ENCODE measurements at places on chromosomes 4 and X.

GRCh38 chr4:144463896-144464295 is 182.1 kb upstream of the HHIP start:
- no peak for DNase-seq

GRCh38 chrX:23854945-23855344 is 52.8 kb downstream of the APOO start:
- DNase-seq: no peak

DNA sequence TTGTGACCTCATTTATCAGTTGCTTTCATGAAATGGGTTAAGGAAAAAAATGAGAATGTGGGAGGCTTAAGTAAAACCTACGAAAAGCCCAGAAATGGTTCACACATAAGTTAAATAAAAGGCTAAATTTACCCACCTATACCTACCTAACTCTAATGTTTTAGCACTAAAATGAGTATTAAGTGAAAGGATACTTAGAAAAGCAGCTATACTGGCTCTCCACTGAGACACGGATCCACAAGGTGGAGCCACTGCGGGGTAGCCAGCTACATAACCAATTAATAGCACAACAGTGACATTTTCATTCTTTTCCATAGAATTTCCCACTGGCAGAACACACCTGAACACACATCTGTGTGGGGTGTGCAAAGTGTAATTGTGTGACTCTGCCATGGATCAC is 101.9 kb downstream of the MAML3 start:
- DNase-seq: peak; percentile 18

DNA sequence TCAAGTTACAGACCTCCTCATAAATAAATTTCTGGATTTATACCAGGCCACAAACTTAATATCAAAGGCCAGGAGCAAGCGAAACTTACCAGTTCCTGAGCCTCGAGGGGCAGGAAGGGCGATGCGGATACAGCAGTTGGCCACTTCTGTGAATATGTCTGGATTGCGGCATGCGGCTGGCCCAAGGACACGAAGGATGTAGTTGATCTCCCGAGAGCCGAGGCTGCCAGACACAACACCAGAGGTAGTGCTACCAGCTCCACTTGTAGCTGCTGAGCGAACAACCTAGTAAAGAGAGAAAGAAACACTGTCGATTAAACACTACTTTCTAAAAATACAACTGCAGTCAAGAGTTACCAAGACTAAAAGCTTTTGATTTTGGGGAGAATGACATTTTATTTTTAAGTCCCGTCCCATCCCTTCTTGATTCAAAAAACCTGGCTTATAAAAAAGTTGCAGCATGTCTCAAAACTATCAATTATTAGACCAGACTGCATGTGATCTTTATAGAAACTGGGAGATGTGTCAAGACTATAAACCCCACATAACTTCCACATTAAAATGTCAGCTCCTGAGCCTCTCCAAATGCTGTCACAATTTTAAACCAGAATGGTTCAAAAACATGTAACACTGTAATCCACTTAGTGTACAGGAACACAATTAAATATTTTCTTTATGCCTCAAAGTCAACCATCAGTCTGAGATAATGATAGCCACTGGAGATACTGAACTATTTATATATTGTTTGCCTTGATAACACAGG is 105.6 kb downstream of the HUWE1 start:
- DNase-seq: no peak

DNA sequence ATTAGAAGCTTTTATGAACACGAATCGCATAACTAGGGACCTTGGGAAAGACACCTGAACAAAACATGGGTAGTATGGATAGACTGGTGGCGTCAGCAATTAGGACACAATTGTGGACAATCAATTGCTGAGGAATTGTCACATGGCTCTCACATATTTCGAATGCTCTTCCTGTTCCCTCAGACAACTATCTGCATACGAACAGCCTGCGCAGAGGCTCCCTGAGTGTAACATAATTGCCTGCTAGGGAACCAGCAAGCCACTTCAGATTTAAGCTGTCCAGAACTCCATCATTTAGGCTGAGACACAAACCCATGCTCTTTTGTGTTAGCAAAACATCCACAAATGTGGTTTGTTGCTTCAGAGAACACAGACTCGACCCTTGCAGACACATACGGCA is 160.8 kb downstream of the MGST2 start:
- no peak for DNase-seq

- DNase-seq: no peak
These were observed 501.9 kb downstream of the AFF2 start for GRCh38 chrX:149002320-149002719.

- DNase-seq: no peak
These were observed 34.2 kb upstream of the ATRX start for GRCh38 chrX:77820091-77820727.

DNA sequence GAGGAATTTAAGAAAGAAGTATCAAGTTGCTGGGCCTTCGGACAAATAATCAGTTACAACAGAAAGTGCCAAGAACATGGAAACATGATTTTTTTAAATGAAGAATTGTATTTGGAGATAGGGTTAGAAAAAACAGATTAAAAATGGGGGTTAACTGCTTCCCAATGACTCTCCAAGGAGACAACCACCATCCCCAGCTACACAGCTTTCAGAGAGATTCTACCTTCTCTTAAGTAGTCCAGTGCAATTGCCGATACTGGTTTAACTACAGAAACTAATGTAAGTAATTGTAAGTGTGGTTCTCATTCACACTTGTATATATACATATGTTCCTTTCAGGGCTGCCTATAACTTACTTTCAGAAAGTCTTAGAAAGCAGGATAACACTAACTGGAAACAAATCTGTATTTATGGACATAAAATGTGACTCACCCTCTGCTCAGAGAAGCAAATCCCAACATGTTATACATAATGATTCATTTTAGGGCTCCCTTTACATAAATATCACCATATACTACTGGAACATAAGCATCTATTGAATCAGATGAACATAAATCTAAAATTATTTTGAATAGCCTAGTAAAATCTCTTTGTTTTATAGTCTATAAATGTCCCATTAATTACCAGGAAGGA is 248.9 kb upstream of the UGT8 start:
- no peak for DNase-seq

DNA sequence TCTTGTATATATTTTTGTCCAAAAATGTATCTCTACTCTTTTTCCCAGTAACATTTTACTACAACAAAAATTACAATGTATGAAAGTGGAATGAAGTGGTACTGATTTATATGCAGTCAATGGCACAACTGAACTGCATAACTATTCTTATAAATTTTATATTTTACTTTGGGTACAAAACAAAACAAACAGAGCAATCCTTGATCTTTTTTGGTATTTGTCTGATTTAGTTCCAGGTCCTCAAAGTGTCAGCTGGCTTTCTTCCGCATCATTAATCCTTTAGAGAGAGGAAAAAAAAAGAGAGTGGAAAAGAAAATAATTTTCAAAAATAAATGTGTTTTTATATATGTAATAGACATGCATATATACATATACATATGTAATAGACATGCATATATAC is 252.4 kb upstream of the SLIT2 start:
- DNase-seq: no peak

- no peak for DNase-seq
These were observed 50.7 kb downstream of the SNX12 start for GRCh38 chrX:71017396-71017939.

- DNase-seq: no peak
These were observed 11.8 kb downstream of the CLDN2 start for GRCh38 chrX:106931831-106932491.

DNA sequence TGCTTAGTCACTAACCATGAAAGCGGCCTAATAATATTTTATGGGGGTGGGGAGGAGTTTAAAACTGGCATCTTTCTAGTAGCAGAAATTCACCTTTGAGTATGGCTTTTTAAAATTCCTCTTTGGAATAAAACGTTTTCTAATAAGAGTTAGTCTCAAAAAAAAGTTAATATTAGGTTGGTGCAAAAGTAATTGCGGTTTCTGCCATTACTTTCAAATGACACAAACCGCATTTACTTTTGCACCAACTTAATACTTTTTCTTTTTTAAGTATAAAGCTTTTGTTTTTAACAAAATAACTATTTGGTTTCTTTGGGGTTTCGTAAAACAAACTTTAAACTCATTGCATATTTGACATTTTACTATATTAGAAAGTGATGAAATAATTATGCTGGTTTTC is 68.4 kb downstream of the FBXO8 start:
- DNase-seq: no peak

DNA sequence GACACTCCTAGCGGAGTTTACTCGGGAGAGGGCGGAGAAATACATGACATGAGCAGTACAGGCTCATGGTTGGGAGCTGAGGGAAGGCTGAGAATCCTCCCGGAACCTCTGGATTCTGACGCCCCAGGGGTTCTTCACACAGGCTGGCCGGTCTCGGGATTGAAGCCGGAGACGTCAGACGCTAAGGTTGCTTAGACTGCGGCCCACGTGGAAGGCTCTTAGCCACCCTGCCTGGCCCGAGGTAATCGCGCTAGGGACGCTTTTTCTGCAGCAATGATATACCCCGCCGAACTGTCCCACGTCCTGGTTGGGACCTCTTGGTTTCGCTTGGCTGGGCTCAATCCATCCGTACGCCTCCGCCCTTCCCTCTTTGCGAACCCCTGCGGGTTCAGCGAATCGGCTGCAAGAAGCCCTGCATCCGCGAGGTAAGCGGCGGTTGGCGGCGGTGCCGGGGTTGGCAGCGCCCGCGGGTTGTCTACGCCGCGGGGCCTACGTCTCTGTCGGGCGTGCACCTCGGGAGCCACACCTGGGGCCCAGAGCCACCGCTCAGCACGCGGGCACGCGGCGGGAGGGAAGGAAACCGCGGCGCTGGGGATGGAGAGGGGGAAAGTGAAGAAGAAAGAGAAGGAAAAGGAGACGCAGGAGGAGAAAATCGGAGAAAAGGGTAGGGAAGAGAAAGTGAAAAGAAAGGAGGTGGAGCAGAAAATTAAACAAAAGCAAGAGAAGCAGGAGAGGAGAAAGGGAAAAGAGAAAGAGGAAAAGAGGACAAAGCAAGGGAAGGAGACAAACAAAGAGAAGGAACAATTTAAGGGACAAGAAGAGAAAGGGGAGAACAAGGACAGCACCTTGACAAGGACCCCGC is at the start of gene ARL9:
ARL9 (plus strand) TSS at position 523 of the 862 bp plus-strand sequence; CDS start at position 595, 72 bp downstream.
- peak; percentile 41 for DNase-seq

All from GM10248 (cell line).